ENCODE measurements at places on chromosomes 7 and 10.

GRCh38 chr10:117720931-117721835 lies 178.6 kb downstream of the EMX2 start:
- no peak for DNase-seq

DNA sequence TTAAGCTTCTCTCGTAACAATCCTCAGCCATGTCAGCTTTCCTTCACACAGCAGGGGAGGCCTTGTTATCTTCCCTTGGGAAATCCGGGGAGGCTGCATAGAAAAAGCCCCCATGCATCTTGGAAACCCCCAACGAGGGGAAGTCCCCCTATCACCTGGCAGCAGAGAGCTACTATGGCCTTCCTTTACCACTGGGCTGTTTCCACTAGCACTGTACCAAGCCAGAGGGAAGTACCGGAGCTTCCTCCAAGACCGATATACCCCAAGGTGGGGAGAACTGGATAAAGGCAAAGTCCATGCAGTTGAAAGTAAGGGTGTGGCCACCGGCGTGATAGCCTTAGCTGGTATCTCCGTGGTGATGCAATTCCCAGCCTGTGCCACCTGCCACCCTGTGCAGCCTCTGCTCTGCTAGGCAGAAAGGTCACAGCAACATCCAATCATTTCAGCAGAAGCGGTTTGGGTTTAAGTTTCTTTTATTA lies 4.4 kb upstream of the CLIP2 start:
- no peak for DNase-seq

- DNase-seq: no peak
These were observed 178.1 kb downstream of the TMEM178B start for GRCh38 chr7:141251957-141252356.

DNA sequence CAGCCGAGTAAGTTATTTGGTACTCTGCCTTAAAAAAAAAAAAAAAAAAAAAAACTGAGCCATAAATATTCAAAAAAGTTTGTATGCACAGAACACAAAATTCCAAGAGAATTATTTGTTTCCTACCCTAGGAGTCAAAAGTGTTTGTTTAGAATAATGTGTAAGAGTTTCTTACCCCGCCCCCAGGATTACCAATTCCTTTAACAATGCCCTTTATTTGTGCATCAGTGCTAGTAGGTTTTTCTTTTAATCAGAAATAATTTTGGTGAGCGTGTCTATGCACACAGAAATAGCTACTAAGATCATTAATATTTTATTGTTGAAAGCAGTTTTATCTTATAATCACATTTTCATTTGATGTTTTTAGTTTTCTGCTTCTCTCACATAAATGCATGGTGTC lies 374.6 kb downstream of the DPP6 start:
- no peak for DNase-seq

DNA sequence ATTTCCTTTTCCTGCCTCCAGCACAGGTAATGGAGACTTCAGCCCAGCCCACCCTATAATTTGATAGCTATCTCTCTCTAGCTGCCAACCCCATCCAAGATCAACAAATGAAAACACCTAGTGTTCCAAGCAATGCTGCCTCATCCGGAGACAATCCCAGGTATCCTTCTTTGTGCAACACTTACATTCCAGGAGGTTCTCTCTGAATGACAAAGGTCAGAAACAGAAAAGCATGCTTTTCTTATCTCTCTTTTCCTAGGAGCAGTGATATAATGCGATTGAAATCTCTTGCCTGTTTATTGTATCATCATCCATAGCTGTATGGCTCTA lies 699.3 kb downstream of the INHBA start:
- DNase-seq: no peak

DNA sequence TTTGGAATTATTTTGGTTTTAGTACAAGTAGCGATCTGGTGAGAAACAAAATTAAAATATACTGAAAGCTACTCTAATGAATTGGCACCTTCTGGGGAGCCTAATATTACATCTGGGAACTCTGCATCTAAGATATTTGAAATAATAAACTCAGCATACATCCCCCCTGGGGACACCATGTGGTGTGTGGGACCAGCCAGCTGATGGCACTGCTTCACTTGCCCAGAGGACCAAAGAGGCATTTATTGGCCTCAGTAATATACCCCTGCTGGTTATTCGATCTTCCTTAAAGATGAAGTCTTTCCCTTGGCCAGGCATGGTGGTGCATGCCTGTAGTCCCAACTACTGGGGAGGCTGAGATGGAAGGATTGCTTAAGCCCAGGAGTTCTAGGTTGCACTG lies 195.1 kb upstream of the AUTS2 start:
- DNase-seq: peak; percentile 63

DNA sequence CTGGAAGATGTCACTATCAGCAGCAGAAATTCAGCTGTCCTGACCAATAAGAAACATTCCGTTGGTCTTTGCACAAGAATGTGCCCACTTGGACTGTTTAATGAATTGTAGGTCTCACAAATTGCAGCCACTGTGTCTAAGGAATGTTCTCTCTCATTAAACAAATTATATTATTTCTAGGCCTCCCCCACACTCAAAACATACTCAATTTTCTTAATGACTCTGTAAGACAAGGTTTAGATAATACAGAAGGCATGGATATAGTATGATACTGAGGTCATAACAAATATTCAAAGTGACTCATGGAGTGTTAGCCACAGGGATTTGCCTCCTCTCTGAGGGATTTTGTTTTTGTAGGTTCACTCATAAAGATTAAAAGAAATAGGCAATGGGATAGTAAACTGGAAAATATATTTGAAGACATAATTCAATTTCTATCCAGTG lies 197.5 kb downstream of the PTN start:
- DNase-seq: no peak

DNA sequence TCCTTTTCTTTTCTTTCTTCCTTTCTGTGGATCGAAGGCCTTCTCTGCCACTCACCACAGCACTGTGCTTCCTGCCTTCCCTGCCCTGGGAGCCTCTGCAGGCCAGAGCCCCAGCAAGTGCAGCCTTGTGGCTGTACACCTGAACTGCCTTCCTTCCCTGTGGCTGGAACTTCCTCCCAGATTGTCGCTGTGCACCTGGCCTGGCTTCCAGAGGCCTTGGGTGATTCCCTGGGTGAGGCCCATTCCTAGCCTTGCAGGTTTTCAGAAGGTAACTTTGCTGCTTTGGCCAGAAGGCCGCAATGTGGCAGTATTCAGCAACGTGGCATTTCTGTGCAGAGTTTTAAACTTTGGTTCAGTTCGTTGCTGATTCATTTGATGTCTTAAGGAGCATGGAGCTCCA lies 50.1 kb upstream of the RASGEF1A start:
- DNase-seq: no peak

- DNase-seq: no peak
These were observed 103.5 kb upstream of the CELF2 start for GRCh38 chr10:10914144-10914543.

All from GDM1 (cell line).